ENCODE measurements at places on chromosomes 16 and 17.

- DNase-seq: no peak
These were observed 8.8 kb upstream of the CNOT1 start for GRCh38 chr16:58638148-58639036.

DNA sequence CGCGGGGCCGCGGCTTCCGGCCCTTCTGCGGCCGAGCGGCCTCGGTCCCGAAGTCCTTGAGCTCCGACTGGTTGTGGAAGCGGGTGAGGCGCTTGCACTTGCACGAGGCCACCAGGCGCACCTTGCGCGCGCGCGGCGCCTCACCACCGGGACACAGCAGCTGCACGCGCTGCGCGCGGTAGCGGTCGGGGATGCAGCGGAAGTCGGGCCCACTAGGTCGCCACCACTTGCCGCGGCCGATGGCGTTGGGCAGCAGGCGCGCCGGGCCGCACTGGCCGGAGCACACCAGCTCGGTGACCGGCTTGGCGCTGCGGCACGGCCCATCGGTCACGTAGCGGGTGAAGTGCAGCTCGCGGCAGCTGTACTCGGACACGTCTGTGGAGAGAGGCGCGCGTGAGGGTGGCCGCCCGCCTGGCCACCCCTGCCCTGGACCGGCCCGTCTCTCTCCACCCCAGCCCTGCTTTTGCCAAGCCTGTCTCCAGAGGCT, 3.2 kb downstream of the SOST start:
- DNase-seq: peak; percentile 10

GRCh38 chr17:77325577-77326075, 184.9 kb downstream of the SEC14L1 start:
- no peak for DNase-seq

GRCh38 chr16:58456193-58456592, 43.8 kb upstream of the NDRG4 start:
- no peak for DNase-seq

- DNase-seq: no peak
These were observed 7.4 kb downstream of the C1QL1 start for GRCh38 chr17:44960691-44961090.
